ENCODE measurements at places on chromosomes 5 and 9.
A peak's percentile ranks its signal among the peaks of the same experiment; 100 is the strongest.

- DNase-seq = peak; percentile 23
These were observed at the start of gene RASGEF1C for GRCh38 chr5:180209137-180209581. RASGEF1C (minus strand) TSS chr5:180209211; CDS start chr5:180138052, 71,159 bp downstream.

DNA sequence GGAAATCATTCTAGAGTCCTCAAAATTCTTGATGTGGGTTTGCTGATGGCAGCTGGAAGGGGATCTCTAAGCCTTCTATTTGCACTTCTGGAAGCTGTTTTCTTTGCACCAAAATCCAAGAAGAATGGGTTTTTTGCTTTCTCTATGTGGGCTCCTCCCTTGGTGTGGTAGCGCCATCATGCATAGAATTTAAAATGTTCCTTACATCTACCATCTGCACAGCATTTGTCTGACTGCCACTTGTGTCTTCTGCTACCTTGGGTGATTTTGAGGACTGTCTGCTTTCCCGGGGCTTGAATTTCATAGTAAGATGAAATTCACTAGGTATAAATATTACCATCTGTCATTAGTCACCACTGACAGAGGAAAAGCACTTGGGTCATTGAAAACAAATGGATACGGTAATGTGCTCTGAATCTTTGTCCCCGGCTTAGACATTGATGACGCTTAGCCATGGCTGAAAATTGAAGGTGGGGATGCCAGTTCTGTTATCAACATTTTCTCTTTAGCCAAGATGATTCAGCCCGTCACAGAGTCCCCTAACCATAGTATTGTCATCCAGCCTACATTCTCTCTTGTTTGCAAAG, 30.0 kb downstream of the SNX30 start:
- DNase-seq = no peak

DNA sequence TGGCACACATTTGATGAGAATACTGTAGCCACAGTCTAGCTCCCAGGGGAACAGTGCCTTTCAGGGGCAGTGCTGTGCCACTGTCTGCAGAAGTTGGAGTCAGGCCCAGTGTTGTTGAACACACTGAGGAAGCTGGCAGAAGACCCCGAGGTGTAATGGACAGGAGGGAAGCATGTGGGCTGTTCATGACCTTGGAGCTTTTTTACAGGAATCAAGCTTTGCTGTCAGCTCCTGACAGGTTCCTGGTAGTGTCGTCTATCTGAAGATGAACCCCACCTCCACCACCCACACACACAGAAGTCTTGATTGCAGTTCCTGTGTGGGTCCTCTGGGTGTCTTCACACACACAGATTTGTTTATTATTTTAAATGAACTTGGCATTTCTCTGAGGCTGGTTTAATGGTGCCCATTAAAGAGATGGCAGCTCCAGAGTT, 40.3 kb upstream of the TNFAIP8 start:
- DNase-seq = peak; percentile 25

GRCh38 chr9:7300484-7300883, 499.1 kb downstream of the DMAC1 start:
- DNase-seq = no peak

DNA sequence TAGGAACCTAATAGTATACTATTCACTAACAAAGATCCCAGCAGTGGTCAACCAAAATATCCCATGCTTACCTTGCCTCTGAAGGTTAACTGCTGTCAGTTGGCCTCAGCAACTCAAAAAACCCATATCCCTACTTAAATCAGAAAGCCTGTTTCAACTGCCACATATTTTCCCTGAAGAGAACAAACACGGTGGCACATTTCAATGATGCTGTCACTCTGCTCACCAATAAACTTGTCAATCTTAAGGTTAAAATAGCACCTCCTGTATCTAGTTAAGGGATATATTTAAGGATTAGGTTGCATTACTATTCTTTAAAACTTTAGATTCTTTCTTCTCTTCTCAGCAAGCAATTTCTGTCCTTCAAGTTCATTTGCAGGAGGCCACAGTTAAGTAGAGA, 986.9 kb downstream of the CDH18 start:
- no peak for DNase-seq

- no peak for DNase-seq
These were observed 131.3 kb downstream of the PRELID2 start for GRCh38 chr5:145703856-145704255.

DNA sequence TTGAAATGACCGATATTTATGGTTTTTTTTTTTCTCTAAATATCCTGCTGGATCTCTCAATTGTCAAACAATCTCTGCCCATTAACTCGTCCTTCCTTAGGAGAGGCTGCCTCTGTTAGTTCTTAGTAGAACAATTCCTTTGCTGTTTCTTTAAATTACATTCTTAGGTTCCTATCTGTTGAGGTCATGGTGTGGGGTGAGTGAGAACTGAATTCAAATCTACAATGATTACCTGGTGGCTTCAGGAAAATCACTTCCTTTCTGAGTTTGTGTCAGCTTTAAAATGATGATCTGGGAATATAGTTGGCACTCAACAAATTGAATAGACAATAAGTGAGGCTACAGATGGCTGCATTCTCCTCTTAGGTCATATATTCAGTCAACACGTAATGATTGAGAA, 82.1 kb upstream of the TNFSF8 start:
- no peak for DNase-seq

DNA sequence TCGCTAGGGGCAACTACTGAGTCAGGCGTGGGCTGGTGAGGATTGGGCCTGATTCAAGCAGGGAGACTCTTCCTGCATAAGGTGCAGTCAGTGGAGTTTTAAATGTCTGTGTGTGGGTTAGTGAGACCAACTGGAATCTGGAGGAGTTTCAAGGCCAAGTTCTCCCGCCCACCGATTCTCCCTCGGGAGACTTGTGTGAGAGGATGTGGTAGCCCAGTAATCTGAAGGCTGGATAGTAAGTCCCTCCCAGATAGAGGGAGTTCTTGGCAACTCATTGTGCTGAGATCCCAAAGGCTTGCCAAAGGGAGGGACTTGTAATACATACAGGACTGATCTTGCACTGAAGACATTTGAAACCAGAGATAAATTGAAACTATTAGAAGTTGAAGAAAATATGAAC, 51.8 kb downstream of the WDR36 start:
- DNase-seq = peak; percentile 26

DNA sequence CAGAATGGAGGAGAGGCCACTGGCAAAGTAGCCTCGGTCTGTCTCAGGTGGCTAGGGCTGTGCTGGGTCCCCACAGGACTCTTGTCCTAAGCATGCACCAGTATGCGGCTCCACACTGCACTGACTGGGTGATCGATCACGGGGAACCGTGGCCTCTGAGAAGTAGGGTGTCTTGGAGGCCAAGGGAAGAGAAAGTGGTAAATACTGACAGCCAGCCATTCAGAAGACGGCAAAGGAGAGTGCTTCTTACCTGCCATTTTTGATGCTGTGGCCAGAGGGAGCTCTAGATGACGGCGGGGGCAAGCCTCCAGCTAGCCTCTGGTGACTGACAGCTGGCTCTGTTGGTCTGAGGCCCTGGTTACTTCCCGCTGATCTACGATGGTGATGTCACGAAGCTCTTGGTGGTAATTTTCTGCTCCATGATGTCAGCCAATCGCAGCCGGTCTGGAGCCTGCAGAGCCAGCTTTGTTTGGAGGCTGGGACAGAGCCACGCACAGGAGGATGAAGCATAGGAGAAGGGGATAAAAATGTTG, 40.4 kb upstream of the GADD45G start:
- peak; percentile 74 for DNase-seq

- DNase-seq = no peak
These were observed 100.9 kb downstream of the GABBR2 start for GRCh38 chr9:98607787-98608186.

Measured in DMS 273 treated with DMSO at 0.1 percent for 48 hours (cell line).